Activated CD8-positive, alpha-beta T cell treated with anti-CD3 and anti-CD28 coated beads, Interleukin-2, amount 10 ng/mL, durations not matched to agents 7 days and 5 days (primary cell): ENCODE measurements at places on chromosomes 1 and 21. TPM values are rescaled to one million over a fixed set of nuclear protein-coding genes. Genes with fewer than 3 reads are reported as not detected.

KPRP gene
- total RNA-seq: not detected

PGBD2 gene
- 6.7 TPM for total RNA-seq

KRTAP7-1 gene
- total RNA-seq: not detected

LRRC3 gene
- total RNA-seq: 3.4 TPM

RHCE gene
- 0.13 TPM for total RNA-seq
